NK-92 treated with Interleukin-12 subunit alpha and Interleukin-12 subunit beta, amount 100 ng/mL, for 24 hours (cell line): ENCODE measurements at places on chromosomes 2 and 18.

- no peak for DNase-seq
Observed at GRCh38 chr2:149027590-149028250, 10.8 kb upstream of the LYPD6B start.

DNA sequence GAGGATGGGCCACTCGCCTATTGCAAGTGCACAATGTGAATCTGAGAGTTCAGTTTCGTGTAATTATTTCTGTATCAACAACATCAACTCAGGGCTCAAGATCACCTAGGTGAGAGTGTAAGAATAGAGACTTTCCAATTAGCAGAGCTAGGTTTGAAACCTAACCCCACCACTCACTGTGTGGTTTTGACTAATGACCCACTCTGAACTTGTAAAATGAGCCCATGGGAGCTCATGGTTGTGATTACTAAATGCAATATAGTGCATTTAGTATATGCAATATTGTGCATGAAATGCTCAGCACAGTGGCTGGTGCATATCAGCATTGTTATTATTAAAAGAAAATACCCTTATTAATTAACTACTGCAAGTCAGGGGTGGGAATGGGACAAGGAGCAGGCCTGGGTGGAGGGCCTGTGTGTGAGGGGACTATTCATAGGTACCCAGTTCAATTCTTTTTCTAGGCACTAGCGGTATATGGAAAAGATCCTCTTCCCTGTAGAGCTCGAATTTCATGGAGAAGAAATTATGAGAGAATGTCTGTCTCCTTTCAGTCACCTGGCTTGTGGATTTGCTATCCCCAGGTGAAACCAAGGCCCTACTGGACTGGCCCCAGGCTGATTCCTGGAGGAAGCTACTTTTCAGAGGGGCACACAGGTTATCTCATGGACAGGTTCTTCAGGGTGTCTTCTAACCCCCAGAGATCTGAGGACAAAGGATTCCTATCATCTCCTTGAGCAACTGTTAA lies 169.5 kb downstream of the GFPT1 start:
- DNase-seq = no peak

DNA sequence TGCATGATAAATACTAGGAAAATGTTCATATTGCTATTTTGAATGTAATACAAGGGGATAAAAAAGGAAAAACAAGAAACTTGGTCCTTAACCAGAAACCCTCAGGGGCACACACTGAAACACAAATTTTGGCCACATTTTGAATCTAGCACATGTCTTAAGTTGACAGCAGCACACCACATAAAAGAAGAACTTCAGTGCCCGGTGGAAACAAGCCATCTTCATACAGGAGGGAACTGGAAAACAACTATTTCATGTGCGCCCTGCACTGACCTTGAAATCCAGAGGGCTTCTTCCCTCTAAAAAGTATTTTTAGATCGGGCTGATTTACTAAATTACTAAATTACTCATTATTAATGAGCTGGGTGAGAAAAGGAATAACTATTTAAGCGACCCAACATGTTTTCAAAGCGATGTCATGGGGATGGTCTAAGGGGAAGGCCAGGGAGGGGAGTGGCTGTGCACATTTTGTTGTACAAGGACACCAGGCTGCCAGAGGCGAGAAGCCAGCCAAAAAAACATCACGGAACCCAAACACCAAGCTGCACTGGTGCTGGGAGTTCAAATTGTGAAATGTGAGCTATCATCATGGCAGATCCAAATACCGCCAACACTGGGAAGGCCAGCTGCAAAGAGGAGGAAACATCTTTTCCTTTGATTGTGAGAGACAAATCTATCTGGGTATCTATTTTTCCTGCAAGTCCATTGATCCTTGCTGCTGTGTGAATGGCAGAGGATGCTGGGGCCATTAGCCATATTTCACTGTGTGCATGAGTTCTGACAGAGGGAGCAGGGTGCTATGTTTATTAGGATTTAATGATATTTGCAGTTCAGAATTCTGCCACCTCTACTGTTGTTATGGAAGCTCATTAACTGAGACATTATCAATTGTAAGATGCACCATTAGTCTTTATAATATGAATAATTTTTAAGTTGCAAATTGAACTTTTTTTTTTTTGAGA lies 150.7 kb upstream of the LMAN1 start:
- DNase-seq = no peak

DNA sequence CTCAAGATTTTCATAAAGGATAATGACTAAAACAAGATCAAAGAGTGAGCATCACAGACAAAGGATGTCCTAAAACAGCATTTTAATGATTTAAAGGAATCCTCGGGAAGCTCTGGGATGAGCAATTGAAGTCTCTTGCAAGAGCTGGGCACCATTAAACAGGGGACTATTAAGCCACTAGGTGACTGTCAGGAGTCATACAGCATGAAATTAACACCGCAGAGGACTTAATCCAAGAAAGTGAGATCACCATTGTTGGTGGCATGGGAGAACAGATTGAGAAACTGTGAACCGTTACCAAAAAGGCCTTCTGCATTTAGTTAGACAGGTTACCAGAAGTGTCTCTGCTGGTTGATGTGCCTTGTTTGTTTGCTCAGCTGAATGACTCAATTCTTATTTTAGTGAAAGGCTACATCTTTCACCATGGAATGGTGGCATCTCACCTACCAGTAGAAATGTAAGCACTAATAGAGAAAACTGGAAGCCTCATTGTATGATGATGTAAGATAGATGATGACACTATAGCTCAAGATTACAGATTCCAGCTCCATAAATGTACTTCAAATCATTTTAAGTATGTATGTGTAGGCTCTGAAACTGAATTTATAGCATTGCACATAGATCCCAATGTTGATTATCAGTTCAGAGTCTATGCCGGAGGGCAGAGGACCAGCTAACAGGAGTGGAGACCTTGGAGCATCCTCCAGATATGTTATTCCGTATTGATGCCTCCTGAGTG lies 427.6 kb downstream of the SUCLG1 start:
- DNase-seq = no peak

DNA sequence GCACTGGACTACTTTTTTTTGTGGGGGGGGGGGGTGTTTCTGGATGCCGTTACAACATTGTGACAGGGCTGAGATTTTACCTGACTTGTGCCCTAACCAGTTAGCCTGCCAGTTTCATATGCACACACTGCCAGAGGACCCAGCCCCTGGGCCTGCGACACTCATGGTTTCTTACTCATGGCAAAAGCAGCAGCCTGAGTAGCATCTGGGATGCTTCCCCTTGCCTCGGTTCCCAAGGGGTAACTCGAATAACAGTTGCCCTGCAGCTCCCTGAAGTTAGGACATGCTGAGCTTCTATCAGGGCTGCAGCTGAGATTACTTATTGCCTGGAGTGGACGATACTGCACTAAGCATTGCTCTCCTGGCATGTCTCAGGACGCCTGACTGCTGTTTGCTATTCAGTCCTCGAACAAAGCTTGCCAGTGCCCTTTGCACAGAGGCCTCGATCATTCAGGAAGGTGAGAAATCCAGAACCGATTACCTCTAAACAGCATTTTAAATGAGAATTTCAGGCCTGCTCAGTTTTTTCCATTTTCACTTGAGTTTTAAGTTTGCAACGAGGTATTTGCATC lies 47.9 kb downstream of the TRPM8 start:
- DNase-seq = no peak

GRCh38 chr2:173934895-173935294 lies 30.3 kb downstream of the SP3 start:
- no peak for DNase-seq

- DNase-seq = no peak
Observed at GRCh38 chr2:184004948-184005672, 593.2 kb upstream of the ZNF804A start.

DNA sequence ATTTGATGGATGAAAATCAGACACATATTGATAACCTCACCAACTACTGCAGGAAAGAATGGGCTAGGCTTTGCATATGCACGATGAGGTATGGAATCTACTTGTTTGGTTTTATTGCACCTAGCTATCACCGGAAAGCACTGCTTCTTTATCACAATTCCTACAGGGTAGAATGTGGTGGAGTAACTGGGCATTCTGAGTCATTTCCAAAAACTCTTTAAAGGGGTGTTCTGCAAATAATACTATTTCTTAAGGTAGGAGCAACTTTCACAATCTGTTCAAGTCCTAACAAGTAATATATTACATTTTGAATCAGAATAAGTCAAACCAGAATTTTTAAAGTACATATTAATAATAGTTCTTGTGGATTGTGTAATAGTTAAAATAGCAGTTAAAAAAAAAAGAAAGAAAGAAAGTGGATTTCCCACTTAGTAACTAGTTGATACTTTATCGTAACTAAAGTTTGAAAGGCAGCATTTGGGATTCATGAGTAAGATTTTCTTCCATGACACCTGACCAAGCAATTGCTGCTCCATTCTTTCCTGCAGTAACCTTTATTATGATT lies 40.5 kb downstream of the INO80C start:
- no peak for DNase-seq

GRCh38 chr18:76502551-76502950 lies 7.5 kb upstream of the ZNF516 start:
- no peak for DNase-seq

GRCh38 chr18:45408218-45408617 lies 207.1 kb upstream of the SLC14A2 start:
- no peak for DNase-seq

DNA sequence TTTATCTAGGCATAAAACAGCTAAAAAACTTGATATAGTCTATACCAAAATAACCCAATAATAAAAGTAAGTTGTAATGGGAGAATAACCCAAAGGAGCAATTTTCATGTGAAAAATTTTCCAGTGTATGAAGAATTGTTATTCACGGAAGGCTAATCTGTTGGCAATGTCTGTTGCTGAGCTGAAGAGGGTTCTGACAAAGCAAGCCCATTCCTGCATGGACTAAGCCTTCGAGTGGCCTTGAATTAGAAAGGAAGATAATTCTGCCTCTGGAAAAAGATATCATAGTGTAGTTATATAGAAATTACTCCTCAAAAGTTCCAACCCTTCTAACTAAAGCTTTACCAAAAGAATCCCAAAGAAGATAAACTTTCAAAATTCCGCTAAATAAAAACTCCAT lies 101.5 kb downstream of the MAP2 start:
- DNase-seq = no peak

GRCh38 chr2:12347066-12347493 lies 369.7 kb upstream of the TRIB2 start:
- no peak for DNase-seq

- no peak for DNase-seq
Observed at GRCh38 chr18:58216071-58216481, 172.1 kb downstream of the NEDD4L start.

- no peak for DNase-seq
Observed at GRCh38 chr2:6806604-6807003, 59.1 kb downstream of the CMPK2 start.

- DNase-seq = no peak
Observed at GRCh38 chr18:36638224-36638623, 190.6 kb downstream of the TPGS2 start.

GRCh38 chr2:151437630-151438029 lies 27.9 kb downstream of the RIF1 start:
- DNase-seq = no peak
